ENCODE measurements at places on chromosomes 11 and 22.

GRCh38 chr11:6410695-6411430, 8.0 kb downstream of the APBB1 start:
- no peak for ATAC-seq

DNA sequence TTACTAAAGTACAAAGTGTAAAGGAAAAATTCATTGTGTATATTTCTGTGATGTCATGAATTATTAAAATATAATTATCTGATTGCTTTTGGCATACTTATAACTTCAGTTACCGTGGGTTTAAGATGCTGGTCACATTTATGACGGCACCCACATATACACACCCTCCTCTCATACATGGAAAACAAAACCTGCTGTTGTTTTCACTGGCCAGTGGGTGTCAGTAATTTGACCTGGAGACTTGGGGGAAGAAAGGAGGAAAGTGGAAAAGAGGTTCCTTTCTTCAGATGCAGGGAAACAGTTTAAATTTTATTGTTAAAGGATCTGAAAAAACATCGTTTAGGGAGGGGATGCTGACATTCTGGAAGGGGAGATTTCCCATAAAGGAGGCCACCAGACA, 742 bp upstream of the BBOX1 start:
- ATAC-seq: no peak

DNA sequence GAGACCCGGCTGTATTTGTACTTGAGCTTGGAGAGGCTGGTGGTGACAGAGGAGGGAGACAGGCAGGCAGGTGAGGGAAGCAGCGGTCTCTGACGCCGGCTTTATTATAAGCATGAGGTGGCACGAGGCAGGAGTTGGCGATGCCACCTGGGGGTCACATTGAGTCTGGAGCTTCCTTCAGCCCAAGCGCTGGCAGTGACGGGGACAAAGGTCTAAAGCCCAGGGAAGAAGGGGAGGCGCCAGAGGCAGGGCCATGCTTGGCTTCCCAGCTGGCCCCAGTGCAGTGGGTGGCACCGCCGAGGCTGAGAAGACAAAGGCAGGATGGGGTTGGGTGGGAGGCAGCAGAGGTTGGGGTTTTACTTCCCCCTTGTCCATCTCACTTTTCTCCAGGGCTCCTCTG, 4.5 kb downstream of the FXYD2 start:
- no peak for ATAC-seq

DNA sequence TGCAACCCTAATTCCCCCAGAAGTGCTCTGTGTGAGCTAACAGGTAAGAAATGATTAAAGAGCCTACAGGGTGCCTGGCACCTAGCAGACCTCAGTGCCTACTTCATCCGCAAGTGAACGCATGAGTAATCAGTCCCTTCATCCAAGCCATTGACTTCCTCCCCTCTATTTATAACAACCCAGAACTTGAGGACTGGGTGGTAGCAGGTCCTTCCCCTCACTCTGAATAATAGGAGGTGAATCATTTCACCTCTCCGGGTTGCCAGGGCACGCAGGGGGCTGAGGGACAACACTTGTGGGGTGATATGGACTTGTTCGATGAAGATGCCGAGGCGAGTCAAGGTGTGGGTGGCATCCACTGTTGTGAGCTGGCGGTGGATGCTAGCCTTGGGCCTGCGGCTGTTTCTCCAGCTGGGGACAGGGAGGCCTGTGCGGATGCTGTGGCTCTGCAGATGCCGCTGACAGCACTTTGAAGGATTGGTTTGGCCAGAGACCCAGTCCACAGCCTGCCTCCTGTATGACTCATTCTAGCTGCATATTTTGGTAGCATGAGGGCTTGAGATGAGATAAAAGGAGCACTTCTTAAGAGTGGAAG, 11.7 kb upstream of the SORL1-AS1 start:
- peak; percentile 78 for ATAC-seq

DNA sequence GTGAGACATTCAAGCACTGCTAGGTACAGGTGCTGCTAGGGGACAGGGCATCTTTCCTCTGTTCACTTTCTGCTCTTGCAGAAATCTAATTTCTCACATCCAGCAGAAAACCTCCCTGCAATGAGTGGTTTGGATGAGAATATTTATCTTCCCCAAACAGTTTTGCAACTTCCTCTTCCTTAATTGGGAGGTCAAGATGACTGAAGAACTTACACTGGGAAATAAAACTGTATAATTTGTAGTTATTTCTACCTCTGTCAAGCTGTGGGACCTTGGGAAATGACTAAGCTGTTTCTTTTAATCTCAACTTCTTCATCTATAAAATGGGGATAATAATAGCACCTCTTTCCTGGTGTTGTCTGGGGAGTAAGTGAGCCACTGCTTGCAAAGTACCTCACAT, 69.8 kb downstream of the PRR5L start:
- no peak for ATAC-seq
